ENCODE measurements at places on chromosomes 12 and 14. TPM values are rescaled to one million over a fixed set of nuclear protein-coding genes. Genes with fewer than 3 reads are reported as not detected.

TEX52 gene
- polyA plus RNA-seq, result 1.2 TPM

LMO3 gene
- 1.0 TPM for polyA plus RNA-seq

ITGA5 gene
- polyA plus RNA-seq, result 115 TPM

IL23A gene
- polyA plus RNA-seq, result 0.27 TPM

SMOC1 gene
- polyA plus RNA-seq, result 6.4 TPM

RERGL gene
- 1.2 TPM for polyA plus RNA-seq

FAM186B gene
- polyA plus RNA-seq, result 2.4 TPM

KRT7 gene
- polyA plus RNA-seq, result not detected

RNASE3 gene
- not detected for polyA plus RNA-seq

KLRG1 gene
- 3.1 TPM for polyA plus RNA-seq

CLEC1A gene
- 2.1 TPM for polyA plus RNA-seq

GOLGA5 gene
- polyA plus RNA-seq, result 37.6 TPM

AKAP3 gene
- 0.94 TPM for polyA plus RNA-seq

AHNAK2 gene
- 16.9 TPM for polyA plus RNA-seq

SCN8A gene
- 2.7 TPM for polyA plus RNA-seq

ANO4 gene
- 0.85 TPM for polyA plus RNA-seq
